ENCODE measurements at places on chromosomes 2 and 18.

DNA sequence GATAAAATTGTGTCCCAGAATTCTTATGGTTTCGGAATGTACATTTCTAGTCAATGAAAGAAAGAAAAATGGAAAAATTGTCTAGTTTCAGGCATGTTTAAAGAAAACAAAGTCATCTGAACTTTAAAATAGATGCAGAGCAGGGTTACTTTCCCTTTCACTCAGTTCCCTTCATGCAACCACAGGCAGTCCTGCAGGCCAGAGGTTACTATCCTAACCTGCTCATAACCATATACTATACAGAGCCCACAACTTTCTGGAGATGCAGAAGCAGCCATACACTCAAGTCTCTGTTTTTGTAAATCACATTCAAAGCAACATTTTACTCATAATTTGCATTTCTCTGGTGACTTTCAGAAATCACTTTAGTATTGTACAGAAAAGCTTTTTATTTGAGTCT is 690.3 kb downstream of the MBD2 start:
- no peak for DNase-seq

DNA sequence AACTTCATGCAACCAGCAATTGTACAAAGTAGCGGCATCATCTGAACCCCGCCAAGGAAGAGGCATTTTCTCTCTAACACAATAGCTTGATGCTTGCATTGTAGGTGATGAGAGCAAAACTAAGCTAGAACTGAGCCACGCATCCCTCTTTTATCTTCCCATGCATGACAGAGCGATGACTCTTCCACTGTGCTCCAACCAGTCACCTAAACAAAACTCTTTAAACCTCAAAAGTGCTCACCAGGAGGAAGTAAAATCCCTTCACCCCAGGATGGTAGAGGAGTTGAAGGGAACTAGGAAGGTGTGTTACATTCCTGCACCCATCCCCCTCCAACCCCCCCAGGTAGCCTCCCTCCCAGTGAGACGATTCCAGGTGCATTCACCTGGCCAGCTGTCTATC is 59.7 kb upstream of the SALL3 start:
- no peak for DNase-seq

DNA sequence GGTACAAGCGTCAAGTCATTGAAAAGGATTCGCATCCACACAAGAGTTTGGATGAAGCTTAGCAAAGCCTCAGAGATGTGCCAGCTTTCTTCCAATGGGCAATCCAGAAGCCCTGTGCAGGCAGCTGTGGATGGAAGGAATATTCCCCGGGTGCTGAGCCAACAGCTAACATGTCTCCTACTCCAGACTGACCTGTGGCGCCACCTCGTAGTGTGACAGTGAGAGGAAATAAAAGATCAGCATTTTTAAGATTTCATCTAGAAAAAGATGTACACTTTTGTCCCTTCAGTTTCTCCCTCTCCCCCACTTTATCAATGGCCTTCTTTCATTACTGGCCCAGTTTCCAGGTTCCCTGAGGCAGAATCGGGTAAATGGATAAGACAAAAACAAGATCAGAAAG is 48.9 kb upstream of the SPATS2L start:
- DNase-seq, result no peak

GRCh38 chr18:2967357-2967756 is 45.6 kb downstream of the LPIN2 start:
- DNase-seq, result no peak

GRCh38 chr2:54680397-54681041 is 42.9 kb upstream of the EML6 start:
- DNase-seq, result no peak
